Spinal cord (tissue), 10 donors: ENCODE measurements at places on chromosomes 13 and 19. TPM values are rescaled to one million over a fixed set of nuclear protein-coding genes. Genes with fewer than 3 reads are reported as not detected.

DNA sequence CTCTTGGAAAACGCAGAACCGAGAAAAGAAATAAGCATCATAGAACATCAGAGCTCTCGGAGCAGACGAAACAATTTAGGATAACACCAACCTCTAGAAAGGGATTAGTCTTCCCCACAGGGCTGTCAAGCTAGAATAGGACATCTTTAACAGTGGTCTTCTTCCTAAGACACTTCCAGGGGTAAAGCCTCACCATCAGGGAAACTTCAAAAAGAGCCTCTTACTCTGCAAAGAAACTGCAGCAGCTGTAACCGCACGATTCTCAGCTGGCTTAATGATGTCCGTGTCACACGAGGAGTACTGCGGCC is 642 bp downstream of the ZNF571 start:
- no peaks in the 10 kb centered on the region for H3K4me1 ChIP-seq
- DNase-seq, result no peak
- no peaks in the 10 kb centered on the region for H3K36me3 ChIP-seq
- H3K27me3 ChIP-seq, result no peaks in the 10 kb centered on the region
- peak overlapping the region; percentile 85 for H3K4me3 ChIP-seq

- H3K4me3 ChIP-seq, result no peak overlapping the region
- DNase-seq, result no peak
- H3K27me3 ChIP-seq, result no peaks in the 10 kb centered on the region
- H3K27ac ChIP-seq, result no peak overlapping the region
- no peaks in the 10 kb centered on the region for H3K36me3 ChIP-seq
- no peaks in the 10 kb centered on the region for H3K4me1 ChIP-seq
Measured at GRCh38 chr13:94298346-94298745, 181.1 kb downstream of the DCT start.

DNA sequence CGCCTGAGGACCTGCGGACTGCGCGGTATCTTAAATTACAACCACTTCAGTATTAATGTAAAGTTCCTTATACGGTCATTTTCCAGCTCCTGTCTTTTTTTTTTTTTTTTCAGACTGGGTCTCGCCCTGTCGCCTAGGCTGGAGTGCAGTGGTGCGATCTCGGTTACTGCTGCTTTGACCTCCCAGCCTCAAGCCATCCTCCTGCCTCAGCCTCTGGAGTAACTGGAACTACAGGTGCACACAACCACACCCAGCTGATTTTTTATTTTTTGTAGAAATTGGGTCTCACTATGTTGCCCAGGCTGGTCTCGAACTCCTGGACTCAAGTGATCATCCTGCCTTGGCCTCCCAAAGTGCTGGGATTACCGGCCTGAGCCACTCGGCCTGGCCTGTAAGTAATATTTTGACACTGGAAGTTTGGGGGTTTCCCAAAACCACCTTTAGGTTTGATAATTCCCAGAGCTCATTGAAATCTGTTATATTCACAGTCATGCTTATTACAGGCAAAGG is 406 bp upstream of the EID2B start:
- H3K4me3 ChIP-seq, result peak overlapping the region; percentile 77
- H3K4me1 ChIP-seq, result peaks cover 12% of the 10 kb centered on the region
- peaks cover 17% of the 10 kb centered on the region for H3K36me3 ChIP-seq
- H3K27ac ChIP-seq, result no peak overlapping the region
- H3K27me3 ChIP-seq, result no peaks in the 10 kb centered on the region
- DNase-seq, result no peak

GRCh38 chr19:19871932-19872331 is 6.2 kb downstream of the ZNF253 start:
- DNase-seq, result no peak
- peaks cover 8% of the 10 kb centered on the region for H3K36me3 ChIP-seq
- no peak overlapping the region for H3K27ac ChIP-seq
- no peaks in the 10 kb centered on the region for H3K4me1 ChIP-seq

DNA sequence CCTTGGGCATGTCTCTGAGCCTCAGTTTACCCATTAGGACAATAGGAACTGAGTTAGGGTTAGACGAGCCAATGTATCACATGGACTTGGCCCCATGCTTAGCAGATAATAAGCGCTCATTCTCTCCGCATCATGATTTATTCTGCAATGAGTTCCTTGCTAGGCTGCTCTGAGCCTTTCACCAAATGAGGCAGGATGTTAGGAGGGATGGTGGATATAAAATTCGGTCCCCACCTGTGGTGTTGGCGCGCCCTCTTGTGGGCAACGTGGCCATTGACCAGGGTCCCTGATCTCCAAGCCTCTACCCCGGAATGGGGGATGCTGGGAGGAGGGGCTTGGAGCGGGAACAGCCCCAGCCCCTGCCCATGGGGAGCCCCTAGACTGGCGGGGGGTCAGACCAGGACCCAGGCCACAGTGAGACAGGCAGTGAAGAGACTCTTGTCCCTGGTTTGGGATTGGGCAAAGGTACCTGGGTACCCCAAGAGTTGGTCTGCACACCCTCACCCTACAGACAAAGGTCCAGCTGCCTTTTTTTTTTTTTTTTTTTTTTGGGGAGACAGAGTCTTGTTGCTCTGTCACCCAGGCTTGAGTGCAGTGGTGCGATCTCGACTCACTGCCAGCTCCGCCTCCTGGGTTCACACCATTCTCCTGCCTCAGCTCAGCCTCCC is 43.9 kb downstream of the CERS4 start:
- H3K4me3 ChIP-seq, result no peak overlapping the region
- H3K36me3 ChIP-seq, result peaks cover 51% of the 10 kb centered on the region
- no peaks in the 10 kb centered on the region for H3K27me3 ChIP-seq
- peak; percentile 72 for DNase-seq
- no peak overlapping the region for H3K27ac ChIP-seq

DNA sequence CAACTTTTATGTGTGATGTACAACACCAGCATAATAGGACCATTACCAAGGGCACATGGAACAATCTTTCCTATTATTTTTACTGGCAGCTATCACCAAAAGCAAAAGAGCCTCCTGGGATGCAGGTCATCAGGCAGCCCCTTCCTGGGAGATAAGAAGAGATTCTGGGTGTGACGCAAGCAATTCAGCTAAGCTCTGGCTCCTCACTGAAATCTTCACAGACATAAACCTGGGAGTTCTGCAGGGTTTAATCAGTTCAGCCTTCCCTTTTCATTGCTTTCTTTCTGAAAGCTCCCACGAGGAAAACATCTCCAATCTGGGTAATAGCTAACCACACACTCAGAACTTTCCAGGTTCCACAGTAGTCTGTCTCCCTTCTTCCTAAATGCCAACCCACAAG is 341.1 kb downstream of the ENOX1 start:
- no peak overlapping the region for H3K4me3 ChIP-seq
- no peak overlapping the region for H3K27ac ChIP-seq
- H3K36me3 ChIP-seq, result no peaks in the 10 kb centered on the region
- H3K27me3 ChIP-seq, result no peaks in the 10 kb centered on the region
- H3K4me1 ChIP-seq, result peaks cover 4% of the 10 kb centered on the region

- no peak overlapping the region for H3K4me3 ChIP-seq
- no peaks in the 10 kb centered on the region for H3K27me3 ChIP-seq
- DNase-seq, result no peak
- no peak overlapping the region for H3K27ac ChIP-seq
- no peaks in the 10 kb centered on the region for H3K4me1 ChIP-seq
Measured at GRCh38 chr19:42010245-42011126, 16.5 kb upstream of the ATP1A3 start.

DNA sequence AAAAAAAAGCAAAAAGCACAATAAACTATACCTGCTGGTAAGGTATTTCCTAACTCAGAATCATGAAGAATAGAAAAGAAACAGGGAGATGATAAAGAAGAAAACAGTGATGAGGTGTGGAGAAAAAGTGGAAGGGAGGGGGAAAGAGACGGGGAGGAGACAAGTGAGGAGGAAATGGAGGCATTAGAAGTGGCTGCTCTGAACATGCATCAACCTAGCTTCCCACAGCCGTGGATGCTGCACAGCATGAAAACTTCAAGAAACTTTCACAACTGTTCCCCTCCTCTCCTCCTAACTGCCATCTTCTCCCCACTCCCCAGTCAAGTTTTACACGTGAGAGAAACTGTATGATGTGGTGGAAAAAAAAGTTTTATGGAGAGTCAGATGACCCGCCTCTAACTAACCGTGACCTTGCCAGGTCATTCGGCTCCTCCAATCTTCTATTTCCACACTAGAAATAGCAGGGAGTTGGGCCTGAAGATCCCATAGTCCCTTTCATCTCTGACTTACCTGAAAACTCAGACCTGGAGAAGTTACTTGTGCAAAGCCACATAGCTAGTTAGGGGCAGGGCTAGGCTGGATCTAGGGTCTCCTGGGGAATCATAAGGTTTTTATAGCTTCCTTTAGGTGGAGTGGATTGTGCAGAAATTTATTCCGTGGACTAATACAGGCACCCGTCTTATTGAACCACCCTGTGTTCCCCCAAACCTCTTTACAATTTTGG is 461.9 kb downstream of the KLF5 start:
- no peak overlapping the region for H3K4me3 ChIP-seq
- no peaks in the 10 kb centered on the region for H3K27me3 ChIP-seq
- DNase-seq, result no peak
- no peaks in the 10 kb centered on the region for H3K36me3 ChIP-seq
- H3K4me1 ChIP-seq, result no peaks in the 10 kb centered on the region

- no peaks in the 10 kb centered on the region for H3K36me3 ChIP-seq
- peaks cover 2% of the 10 kb centered on the region for H3K27me3 ChIP-seq
- DNase-seq, result no peak
- no peaks in the 10 kb centered on the region for H3K4me1 ChIP-seq
- H3K4me3 ChIP-seq, result no peak overlapping the region
Measured at GRCh38 chr19:41848666-41849065, 3.8 kb downstream of the DMRTC2 start.

GRCh38 chr19:14031719-14032480 is at the start of gene IL27RA:
Gene IL27RA (plus strand): TSS chr19:14031762. CDS start chr19:14031873, 111 bp downstream.
- H3K36me3 ChIP-seq, result no peaks in the 10 kb centered on the region
- H3K27me3 ChIP-seq, result peaks cover 14% of the 10 kb centered on the region
- peaks cover 17% of the 10 kb centered on the region for H3K4me1 ChIP-seq
- H3K27ac ChIP-seq, result no peak within 1 kb of the TSS
- peak within 1 kb of the TSS; percentile 55 for H3K4me3 ChIP-seq

DNA sequence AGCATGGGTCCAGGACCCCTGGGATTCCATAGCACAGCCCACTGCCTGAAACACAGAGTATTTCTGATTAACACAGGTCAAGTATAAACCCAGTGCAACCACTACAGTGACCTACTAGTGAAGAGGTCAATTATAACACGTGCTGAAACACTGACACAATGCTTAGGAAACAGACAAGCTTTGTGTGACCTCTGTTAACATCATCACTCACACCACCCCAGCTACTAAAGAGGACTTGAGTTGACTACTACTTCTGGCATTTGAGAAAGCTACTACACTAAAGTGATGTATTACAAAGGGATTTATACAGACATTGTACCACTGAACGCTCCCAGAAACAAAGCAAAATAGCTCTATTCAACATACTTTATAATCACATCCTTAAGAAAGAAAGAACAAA is 1935.9 kb upstream of the PCDH20 start:
- H3K4me1 ChIP-seq, result no peaks in the 10 kb centered on the region
- H3K4me3 ChIP-seq, result no peak overlapping the region
- H3K27me3 ChIP-seq, result no peaks in the 10 kb centered on the region
- DNase-seq, result no peak
- no peaks in the 10 kb centered on the region for H3K36me3 ChIP-seq

- H3K4me3 ChIP-seq, result no peak overlapping the region
- no peak overlapping the region for H3K27ac ChIP-seq
- H3K36me3 ChIP-seq, result no peaks in the 10 kb centered on the region
- no peaks in the 10 kb centered on the region for H3K27me3 ChIP-seq
- DNase-seq, result no peak
Measured at GRCh38 chr13:40143559-40143958, 488.1 kb downstream of the COG6 start.

DNA sequence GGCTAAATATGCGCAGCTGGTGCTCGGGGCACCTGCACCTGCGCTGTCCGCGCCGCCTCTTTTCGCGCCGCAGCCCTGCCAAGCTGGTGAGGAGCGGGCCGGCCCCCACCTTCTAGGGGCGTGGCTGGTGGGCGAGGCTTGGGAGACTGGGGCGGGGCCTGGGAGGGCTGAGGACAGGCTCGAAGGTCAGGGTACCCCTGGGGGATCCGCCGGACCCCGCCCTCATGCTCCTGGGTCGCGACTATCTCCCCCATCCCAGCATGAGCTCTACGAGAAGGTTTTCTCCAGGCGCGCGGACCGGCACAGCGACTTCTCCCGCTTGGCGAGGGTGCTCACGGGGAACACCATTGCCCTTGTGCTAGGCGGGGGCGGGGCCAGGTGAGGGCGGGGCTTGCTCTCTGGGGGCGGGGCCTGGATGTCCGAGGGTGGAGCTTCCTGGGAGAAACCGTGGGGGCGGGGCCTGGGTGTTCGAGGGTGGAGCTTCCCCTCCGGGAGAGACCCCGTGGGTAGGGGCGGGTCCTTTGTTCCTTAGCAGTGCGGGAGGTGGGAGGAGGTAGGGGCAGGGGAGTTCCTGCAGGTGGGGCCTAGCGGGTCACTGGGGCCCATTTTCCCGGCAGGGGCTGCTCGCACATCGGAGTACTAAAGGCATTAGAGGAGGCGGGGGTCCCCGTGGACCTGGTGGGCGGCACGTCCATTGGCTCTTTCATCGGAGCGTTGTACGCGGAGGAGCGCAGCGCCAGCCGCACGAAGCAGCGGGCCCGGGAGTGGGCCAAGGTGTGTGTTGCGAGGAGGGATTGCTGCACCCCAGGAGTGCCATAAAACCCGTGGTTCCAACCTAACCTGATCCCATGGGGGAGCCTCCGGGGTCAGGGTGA is 19.7 kb downstream of the PNPLA6 start:
- no peak overlapping the region for H3K4me3 ChIP-seq
- H3K36me3 ChIP-seq, result peaks cover 73% of the 10 kb centered on the region
- H3K27me3 ChIP-seq, result no peaks in the 10 kb centered on the region
- peaks cover 16% of the 10 kb centered on the region for H3K4me1 ChIP-seq
- no peak for DNase-seq
- H3K27ac ChIP-seq, result no peak overlapping the region

- H3K36me3 ChIP-seq, result peaks cover 2% of the 10 kb centered on the region
- H3K27me3 ChIP-seq, result peaks cover 41% of the 10 kb centered on the region
- peak overlapping the region; percentile 21 for H3K4me3 ChIP-seq
- H3K27ac ChIP-seq, result no peak overlapping the region
Measured at GRCh38 chr19:12884926-12885748, 1.9 kb downstream of the KLF1 start.

GRCh38 chr13:74886502-74886901 is 595.5 kb downstream of the TBC1D4 start:
- H3K4me1 ChIP-seq, result no peaks in the 10 kb centered on the region
- no peaks in the 10 kb centered on the region for H3K27me3 ChIP-seq
- peak overlapping the region; percentile 16 for H3K27ac ChIP-seq
- no peaks in the 10 kb centered on the region for H3K36me3 ChIP-seq

DNA sequence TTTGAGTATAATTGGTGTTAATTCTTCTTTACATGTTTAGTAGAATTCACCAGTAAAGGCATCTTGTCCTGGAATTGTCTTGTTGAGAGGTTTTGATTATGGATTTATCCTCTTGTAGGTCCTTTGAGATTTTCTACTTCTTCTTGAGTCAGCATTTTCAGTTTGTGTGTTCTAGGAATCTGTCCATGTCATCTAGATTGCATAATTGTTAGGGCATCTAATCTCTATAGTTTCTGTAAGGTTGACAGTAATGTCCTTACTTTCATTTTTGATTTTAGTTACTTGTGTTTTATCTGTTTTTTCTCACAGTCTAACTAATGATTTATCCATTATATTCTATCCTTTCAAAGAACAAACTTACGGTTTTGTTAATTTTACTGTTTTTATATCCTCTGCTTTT is 492.0 kb downstream of the FGF9 start:
- no peaks in the 10 kb centered on the region for H3K4me1 ChIP-seq
- H3K36me3 ChIP-seq, result no peaks in the 10 kb centered on the region
- DNase-seq, result no peak
- no peak overlapping the region for H3K4me3 ChIP-seq
- no peak overlapping the region for H3K27ac ChIP-seq
- H3K27me3 ChIP-seq, result no peaks in the 10 kb centered on the region

Gene FPR1
- polyA plus RNA-seq, result 10.7 TPM

Gene ZNF763
- 3.8 TPM for polyA plus RNA-seq

Gene SMIM44
- not detected for polyA plus RNA-seq

Gene SEMA6B
- polyA plus RNA-seq, result 58.9 TPM

Gene ZGLP1
- 11.0 TPM for polyA plus RNA-seq
